ENCODE measurements at places on chromosomes 6 and 20.

GRCh38 chr6:160301339-160301738, 42.7 kb upstream of the SLC22A2 start:
- DNase-seq: no peak

DNA sequence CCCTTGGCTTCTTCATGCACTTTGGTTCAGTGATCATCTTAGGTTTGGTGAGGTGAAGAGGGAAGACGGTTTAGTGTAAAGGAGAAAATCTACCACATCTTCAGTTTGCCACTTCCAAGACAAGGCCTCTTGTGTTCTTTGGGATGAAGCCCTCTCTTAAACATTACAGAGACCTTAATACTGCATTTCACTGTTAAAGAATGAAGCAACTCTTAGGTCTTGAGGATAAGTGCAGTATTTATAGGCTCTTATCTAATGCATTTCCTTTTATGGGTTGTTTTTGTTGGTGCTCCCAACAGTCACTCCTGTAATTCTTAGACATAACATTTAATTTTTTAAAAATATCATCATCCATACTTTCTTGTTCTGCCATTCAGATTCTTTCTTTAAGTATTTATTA, 139.9 kb upstream of the LAMP5 start:
- no peak for DNase-seq

GRCh38 chr6:142725024-142725770, 219.8 kb downstream of the HIVEP2 start:
- no peak for DNase-seq

GRCh38 chr20:50624351-50625016, 66.9 kb downstream of the RIPOR3 start:
- DNase-seq: no peak

DNA sequence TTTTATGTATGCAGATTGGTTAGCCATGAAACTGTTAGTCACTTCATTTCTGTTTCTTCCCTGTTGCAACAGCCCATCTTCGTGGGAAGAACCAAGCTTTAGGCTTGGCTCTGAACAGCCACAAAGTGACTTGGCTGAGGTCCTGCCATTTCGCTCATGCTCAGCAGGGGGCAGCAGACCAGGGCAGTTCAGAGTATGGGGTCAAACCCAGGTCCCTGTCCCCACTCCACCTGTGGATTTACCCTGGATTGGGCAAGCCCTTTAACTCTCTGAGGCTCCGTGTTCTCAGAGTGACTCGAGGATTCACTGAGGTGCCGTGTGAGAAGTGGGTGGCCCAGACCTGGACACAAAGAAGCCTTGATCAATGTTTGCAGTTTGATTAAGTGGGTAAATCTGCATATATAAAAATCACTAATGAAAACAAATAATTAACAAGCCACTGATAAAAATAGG, 19.8 kb upstream of the MAP1LC3A start:
- DNase-seq: no peak

- no peak for DNase-seq
Measured at GRCh38 chr6:19906171-19906570, 69.0 kb downstream of the ID4 start.

GRCh38 chr6:4599924-4600323, 176.3 kb upstream of the CDYL start:
- no peak for DNase-seq

DNA sequence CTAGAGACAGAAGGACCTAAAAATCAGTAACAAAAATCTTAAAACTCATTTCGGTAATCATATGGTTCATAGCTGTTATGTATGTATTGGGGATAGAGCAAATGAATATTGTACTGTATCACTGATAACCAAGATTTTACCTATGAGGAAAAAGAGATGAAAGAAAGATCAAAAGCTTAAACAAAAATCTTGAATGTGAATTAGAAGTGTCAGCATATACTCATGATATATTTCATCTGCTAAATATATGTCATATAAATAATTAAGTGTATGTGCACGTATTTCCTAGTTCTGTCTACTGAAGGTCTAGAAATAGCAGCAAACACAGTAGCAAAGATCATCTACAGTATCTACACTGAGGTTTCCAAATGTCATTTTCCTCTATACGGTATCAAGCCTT, 299.8 kb downstream of the BTBD9 start:
- DNase-seq: no peak

DNA sequence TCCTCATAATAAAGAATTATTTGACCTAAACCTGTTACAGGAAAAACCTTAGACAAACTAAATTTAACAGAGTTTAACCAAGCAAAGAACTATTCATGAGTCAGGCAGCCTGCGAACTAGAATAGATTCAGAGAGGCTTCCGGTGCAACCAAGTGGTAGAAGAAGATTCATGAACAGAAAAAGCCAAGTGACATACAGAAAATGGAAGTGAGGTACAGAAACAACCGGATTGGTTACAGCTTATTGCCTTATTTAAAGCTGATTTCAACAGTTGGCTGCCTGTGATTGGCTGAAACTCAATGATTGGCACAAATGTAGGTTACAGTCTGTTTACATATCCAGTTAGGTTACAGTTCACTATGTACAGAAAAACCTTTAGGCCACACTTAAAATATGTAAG, 10.1 kb downstream of the PPP1R3G start:
- DNase-seq: no peak

DNA sequence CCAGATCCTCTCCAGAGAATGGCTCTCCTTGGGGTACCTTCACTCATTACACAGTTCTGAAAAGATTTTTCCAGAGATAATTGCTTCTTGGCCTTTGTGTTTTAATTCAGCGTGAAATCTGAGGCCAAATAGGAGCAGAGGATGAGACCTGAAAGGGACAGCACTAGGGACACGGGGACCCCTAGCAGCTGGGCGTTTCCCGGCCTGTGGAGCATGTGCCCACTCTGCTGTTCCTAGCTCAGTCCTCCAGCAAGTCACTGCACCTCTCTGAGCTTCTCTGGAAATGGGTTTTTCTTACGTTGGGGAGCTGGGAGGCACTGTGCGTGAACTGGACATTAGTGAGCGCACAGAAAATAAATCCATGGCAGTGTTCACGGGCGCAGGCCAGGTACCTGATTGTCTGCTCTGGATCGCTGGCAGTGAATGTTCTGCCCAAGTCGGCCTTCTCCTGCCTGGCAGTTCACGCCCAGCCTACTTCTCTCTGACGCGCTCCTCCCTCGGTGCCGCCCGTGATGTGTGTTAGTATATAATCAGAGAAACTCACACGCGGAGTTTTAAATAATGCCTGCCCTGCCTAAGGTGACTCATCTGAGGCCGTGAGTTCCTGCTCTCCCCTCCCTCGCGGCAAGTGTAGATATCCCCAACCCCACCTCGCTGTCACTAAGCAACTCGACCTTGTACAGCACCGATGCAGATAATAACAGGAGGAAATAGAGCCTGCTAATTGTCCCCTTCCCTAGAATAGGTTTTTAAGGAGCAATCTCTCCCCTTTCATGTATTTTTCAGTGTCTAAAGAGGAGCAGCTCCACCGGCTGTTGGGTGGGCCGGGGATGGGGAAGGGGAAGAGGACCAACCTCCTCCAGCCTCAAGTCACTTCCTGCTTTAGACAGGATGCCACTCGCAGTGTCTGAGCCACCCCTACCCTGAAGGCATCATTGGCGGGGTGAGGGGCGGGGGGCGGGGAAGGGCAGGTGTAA, 2.7 kb upstream of the TUBB2A start:
- DNase-seq: no peak

- DNase-seq: no peak
Measured at GRCh38 chr6:82506526-82506925, 142.9 kb downstream of the TPBG start.

DNA sequence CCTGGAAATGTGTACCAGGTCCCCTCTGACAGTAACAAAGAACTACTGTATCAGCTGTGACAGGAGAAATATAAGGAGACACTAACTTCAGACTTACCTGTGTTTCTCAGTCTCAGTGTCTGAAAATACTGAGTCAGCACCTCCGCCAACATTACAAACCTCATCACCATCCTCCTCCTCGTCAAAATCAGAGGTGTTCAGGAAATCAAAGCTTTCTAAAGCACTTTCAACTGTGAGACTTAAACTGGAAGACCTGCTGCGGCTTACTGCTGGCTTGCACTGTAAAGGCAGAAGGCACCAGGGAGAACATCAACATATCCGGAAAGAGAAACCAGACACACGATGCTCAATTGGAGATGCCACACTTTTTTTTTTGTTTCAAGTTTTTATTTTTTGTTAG, 40.3 kb upstream of the ARMH2 start:
- DNase-seq: no peak

DNA sequence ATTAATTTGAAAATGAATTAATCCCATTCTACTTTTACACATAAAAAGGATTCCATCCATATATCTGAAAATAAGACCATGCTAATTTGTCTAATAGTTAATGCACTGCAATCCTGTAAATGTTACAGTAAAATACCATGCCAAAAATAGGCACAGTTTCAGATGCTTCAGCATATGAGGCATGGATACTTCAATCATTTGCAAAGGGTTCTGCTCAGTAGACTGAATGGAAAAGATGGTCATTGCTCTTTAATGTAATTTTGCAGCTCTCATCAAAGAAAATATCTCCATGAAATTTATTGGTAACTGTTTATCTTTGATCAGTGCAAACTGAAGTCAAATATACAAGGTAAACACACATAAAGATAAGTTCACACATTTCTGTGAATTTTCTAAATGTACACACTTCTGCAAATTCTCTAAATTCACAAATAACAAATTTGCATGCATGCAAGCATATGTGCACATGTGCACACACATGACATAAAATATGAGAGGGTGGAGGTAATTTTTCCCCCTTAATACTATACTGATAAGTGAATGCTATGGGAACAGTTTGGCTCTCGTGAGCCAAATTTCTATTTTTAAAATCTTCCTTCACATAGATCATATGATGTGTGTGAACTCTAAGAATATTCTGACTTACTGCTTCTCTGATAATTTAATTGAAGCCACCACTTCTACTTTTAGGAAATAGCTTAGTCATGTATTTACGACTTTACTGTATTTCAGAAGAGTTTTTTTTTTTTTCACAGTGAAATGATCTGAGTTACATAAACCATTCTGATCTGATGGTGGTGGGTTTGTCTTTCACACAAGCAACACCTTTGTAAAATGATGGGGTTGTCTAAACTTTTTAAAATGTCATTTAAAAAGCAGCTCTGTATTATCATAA, 996.8 kb upstream of the CITED2 start:
- no peak for DNase-seq

DNA sequence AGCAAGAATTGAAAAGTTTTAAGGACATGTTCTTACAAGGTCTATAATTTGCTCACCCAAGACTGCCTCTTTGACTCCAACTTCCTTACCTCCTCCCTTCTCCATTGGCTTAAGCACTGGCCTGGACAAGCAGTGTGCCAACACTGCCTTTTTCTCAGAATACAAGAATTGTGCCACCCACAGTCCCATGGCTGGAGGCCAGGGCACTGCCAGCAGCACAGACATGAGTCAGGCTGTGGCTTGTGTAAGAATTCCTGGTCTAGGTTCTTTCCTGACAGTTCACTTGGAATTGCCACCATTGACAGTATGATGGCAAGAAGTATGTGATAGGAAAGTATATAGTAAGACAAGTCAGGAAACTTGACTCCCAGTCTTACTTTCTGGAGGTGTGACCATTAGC, 202.7 kb upstream of the MARCKS start:
- no peak for DNase-seq

- no peak for DNase-seq
Measured at GRCh38 chr20:50126662-50127061, 13.7 kb upstream of the UBE2V1 start.

GRCh38 chr6:35486005-35486925, 10.6 kb downstream of the TEAD3 start:
- no peak for DNase-seq

GRCh38 chr20:32600681-32601237, 15.6 kb upstream of the NOL4L start:
- DNase-seq: no peak

DNA sequence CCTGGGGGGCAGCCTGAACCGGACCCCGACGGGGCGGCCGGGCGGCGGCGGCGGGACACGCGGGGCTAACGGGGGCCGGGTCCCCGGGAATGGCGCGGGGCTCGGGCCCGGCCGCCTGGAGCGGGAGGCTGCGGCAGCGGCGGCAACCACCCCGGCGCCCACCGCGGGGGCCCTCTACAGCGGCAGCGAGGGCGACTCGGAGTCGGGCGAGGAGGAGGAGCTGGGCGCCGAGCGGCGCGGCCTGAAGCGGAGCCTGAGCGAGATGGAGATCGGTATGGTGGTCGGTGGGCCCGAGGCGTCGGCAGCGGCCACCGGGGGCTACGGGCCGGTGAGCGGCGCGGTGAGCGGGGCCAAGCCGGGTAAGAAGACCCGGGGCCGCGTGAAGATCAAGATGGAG, 636 bp downstream of the SRF start:
- DNase-seq: no peak

DNA sequence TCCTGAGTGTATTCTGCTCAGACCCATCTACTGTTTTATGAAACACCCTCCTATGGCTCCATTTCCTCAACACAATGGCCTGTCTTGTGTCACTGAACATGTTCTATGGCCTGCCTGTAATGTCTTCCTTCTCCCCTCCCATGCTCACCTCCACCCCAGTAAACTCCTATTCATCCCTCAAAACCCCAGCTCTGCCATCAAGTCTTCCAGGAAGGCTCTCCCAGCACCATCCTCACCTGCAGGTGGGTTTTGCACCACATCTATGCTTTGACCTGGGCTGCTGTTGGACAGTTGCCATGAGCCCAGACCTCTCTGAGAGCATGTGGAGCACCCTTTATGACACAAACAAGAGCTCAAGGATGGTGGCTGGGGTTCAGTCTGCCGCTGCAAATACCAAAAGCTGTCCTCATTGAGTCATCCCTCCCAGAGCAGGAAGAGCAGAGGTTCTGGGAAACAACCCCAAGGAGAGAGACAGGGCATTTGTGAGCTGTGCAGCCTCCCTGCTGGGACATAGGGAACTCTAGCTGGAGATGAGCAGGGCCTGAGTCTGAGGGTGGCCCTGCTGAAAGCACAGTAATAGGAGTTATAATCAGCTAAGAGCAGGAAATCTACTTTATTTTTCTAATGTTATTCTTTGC, 93.8 kb upstream of the CD93 start:
- DNase-seq: no peak

- no peak for DNase-seq
Measured at GRCh38 chr6:7341989-7342742, 29.2 kb upstream of the SSR1 start.

DNA sequence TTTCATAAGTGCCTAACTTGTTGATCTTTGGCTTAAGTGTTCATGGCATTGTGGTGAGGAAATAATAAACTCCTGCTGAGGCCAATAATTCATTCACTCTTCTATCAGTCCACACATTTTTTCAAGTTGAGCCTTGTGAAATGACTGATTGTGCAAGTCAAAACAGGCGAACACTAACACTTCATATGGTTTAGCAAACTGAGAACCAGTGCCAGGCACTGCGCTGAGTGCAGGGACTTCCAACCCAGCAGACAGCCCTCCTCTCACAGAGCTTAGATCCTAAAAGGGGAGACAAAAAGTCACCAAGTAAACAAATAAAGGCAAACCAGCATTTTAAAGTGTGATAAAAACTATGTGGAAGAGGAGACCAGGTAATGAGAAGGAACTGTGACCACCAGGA, 435.0 kb downstream of the PTPRT start:
- DNase-seq: no peak

- no peak for DNase-seq
Measured at GRCh38 chr6:165588515-165588914, 74.5 kb downstream of the PDE10A start.

All from cortex of kidney (tissue), 1 donor.